ENCODE measurements at places on chromosomes 3 and 15.

DNA sequence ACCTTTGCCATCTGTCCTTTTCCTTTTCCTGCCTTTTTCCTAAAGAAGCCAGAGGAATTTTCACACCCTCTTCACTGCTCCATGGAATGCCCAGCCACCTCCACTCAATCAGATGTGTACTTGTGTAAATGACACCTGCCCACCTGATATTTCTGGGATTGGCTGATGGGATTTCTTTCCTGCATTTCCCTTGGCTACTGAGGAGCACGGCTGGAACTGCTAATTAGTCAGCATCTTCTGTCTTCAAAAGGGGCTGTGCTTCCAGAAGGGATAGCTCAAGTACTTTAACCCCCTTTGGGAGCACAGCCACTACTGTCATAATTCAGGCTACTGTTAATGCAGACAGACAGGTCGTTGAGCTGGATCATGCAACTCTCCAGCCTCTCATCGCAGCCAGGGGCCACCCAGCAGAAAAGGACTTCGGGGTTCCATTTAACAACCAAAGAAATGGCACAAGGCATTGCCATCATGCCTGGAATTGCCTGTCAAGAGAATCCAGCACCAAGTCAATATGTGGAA lies 38.6 kb downstream of the MGLL start:
- DNase-seq: no peak

GRCh38 chr15:49094923-49095322 lies 48.7 kb upstream of the SECISBP2L start:
- DNase-seq: no peak

DNA sequence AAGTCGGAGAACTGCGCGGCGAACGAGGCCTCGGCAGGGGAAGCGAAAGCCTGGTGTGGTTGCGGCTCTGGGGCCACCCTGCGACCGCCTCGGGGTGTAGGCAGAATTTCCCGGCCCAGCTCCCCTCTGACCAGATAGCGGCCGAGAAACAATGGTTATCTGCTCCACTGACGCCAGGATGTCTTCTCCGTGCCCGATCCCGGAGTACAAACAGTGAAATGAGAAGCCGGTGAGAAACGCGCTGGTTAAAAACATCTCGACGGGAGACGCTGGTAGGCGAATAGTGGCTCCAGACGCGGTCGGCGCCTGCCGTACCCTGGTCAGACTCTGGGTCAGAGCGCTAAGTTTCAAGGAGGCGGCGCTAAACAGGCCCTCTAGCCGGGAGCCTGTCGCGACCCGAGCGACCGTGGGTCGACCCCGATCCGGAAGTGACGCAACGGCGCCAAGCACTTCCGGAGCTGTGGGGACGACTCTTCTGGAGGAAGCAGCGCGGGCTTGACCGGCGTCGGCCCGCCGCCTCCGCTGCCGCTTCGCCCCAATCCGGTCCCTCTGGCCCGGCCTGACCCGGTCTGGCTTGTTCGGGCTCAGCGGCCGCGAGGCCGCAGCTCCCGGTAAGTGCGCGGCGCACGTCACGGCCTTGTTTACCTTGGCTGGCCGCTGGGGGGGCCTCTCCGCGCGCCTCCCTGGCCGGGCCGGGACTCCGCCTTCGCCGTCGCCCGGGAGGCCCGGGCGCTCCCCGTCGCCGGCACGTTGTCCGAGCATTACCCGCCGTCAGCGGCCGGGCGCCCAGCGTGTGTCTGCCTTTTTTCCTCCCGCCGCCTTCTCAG lies at the start of gene ARIH2:
Gene ARIH2, plus strand, starts transcription at position 455 of the 827 bp plus-strand sequence. CDS start 8,717 bp downstream, outside the sequence.
- peak; percentile 79 for DNase-seq

DNA sequence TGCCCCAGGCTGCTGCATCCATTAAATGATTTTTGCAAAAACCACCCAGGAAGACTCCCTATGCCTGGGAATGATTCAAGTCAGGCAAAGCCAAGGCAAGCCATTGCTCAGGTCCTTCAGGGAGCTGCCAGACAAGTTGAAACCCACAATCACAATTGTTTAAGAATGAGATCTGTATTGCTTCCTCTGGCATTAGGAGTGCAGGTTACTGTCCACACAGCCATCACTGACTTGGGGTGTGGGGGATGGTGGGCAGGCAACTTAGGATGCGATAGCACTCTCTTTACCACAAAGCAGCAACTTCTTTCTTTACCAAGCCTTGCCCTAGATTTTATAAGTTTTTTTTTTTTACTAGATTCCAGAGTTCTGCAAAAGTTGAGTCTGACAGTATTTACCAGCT lies 15.0 kb upstream of the IL20RB start:
- no peak for DNase-seq

DNA sequence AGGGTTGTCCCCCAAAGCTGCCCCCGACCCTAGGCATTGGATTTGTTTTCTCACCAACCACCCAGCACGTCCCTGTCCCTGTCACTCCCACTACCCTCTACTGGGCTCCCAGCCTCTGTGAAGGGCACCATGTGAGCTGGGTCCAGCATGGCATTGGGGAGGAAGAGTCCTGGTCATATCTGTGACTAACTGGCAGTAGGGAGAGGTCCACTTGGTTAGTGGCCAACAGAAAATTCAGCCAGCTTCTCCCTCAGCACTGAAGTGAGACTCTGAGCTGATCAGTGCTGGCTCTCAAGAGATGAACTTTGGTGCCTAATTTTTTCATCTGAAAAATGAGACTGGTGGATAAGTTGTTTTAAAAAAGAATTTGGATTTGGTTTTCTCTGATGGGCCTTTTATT lies 11.3 kb upstream of the KIF23 start:
- DNase-seq: no peak

DNA sequence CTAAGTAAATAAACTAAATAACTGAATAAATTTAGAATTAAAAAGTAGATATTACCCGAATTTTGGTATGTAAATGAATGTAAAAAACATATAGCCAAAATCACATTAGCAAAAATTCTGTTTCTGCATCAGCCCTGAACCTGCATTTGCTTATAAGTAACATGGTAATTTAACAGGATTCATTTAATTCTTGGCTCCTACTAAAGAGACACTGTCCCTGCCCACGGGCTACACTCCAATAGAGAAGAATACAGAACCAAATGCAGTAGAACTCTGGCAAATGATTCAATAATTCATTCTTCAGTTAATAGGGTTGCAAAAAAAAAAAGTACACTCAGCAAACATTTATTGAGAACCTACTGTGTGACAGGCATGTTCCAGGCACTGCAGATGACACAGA lies 20.8 kb upstream of the CNBP start:
- no peak for DNase-seq

DNA sequence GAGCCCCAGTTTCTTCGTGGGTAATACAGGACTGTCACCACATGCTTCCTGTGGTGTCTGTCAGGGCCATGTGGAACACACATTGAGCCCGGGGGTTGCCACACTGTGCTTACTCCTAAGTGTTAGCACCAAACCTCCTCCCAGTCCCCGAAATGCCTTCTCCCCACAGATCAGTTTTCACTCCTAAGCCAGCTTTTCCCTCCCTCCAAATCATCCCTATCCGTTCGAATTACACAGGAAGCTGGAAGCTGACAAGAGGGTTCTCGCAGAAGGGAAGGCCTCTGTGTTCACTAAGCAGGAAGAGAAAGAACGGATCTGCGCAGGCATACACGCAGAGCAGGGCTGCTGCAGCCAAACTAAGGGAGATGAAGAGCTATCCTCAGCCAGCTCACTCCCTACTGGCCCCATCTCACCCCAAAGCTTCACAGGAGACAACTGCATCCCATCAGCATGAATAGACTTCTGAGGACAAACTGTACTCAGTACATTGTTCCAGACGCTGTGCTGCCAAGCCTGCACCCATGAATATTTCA lies 32.3 kb downstream of the XXYLT1 start:
- no peak for DNase-seq

GRCh38 chr3:146307456-146307725 lies 56.5 kb upstream of the PLSCR4 start:
- DNase-seq: no peak

GRCh38 chr3:131561511-131561910 lies 58.7 kb upstream of the MRPL3 start:
- DNase-seq: no peak

- no peak for DNase-seq
Observed at GRCh38 chr15:80554560-80554959, 140.6 kb upstream of the ABHD17C start.

GRCh38 chr3:95813244-95813643 lies 1001.1 kb upstream of the EPHA6 start:
- DNase-seq: no peak

DNA sequence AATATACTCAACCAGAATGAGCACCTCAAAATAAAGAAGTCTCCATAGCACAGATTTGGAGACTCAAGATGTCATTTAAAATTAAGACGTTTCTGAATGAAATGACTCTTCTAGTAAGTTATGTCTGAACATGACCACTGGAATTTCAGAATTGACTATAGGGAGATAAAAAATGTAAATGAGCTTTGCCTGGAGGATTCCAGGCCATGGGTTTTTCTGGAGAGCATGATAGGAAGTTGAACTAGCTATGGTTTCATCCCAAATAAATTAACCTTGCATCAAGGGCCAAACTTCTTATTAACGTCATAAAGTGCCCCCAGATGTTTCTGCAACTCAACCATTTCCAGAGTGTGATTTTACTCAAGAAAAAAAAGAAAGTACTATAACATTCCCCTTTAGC lies 222.6 kb upstream of the NR2F2 start:
- no peak for DNase-seq

DNA sequence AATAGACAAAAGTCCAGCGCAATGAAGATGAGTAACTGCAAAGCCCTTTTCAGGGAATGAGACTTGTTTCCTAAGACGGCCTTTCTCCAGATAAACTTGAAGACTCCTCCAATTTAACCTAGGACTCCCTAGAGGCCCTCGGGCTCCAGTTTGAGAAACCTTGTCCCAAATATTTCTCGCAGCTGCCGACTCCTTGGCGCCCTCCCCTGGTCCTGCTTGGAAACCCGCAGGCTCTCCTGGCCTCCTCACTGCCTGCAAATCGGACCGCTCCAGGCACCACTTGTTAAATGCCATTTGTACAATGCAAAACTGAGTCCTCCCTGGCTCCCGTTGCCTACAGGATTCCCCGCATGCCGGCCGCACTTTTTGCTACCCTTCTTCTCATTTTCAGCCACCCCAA lies 36.8 kb downstream of the MUC4 start:
- no peak for DNase-seq

GRCh38 chr3:37856381-37856780 lies 5.3 kb upstream of the CTDSPL start:
- no peak for DNase-seq

GRCh38 chr15:77187751-77188464 lies 117.0 kb upstream of the TSPAN3 start:
- no peak for DNase-seq

Data from activated gamma-delta T cell treated with anti-CD3 and anti-CD28 coated beads, Interleukin-2, amount 50 U/mL, for 16 hours (primary cell).